ENCODE measurements at places on chromosomes 7 and 10.

- no peak for DNase-seq
Measured at GRCh38 chr7:143256932-143257331, 6.3 kb upstream of the GSTK1 start.

DNA sequence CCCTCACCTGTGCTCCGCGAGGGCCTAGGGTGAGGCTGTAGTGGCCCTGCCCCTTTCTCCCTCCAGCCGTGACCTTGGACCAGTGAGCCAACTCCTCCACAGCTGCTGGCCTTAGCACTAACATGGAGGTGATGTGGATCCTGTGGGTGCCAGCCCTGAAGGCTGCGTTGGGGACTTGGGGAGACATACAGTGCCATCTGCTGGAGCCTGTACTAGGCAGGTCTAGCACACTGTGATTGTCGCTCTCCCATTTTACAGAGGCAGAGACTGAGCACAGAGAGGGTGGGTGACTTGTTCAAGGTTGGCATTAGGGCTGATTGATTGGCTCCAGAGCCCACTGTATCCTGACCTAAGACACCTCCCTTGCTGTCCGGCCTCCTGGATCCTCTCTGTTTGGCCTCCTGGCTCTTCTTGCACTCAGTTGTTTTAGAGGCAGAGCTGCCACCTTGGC lies 37.6 kb downstream of the PRF1 start:
- no peak for DNase-seq

- no peak for DNase-seq
Measured at GRCh38 chr10:33421789-33422462, 87.5 kb upstream of the NRP1 start.

- DNase-seq: no peak
Measured at GRCh38 chr7:106668861-106669524, 8.0 kb upstream of the CCDC71L start.

DNA sequence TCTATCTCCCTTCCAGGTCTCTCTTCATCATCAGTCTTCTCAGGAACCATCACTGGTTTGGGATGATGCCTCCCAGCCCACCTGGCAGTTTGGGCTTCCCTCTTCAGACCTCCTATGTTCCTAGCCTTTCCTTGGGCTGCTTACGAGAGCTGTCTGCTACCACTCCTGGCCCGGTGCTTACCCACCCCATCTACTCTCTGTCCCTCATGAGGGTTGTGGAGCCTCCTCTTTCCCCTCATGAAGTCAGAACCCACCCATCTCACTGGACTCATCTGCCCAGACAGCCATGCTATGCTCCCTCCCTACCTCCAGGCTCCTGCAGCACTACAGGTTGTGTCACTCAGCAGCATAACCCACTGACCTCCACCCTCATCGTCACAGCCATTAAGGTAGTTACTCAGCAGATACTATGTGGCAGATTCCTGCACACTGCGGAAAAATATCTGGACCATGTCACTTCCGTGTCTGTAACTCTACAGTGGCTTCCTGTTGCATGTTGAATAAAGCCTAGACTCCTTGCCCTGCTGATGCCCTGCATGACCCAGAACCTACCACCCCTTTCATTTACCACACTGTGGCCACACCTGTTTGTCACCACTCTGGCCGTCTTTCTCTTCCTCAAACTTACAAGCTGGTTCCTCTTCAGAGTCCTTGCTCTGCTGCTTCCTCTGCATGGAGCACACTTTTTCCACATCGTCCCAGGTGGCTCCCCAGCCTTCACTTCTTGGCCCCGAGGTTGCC lies 2.0 kb downstream of the DBNL start:
- no peak for DNase-seq

DNA sequence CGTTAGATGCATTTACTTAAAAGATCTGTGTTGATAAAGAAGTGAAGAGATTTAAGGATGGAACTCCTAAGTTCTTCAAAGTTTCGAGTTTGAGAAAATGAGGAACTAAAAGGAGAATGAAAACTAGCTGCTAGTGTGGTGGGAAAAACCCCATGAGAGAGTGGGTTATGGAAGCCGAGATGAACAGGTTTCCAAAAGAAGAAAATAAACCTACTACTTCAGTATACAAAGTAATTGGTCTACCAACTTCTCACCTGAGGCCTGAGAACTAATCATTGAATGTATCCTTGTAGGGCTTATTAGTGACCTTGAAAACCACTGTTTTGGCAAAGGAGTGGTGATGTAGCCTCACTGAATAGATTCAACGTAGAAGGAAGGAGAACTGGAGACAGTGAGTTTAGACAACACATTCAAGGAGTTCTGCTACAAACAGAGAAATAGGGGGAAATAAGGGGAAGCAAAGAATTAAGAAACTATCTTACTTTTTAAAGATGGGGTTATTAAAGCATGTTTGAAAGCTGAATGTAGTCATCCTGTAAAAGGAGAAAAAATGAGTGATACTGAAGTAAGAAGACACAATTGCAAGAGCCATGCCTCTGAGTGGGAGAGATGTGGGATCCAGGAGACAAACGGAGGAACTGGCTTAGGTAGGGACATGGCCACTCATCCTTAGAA lies 50.8 kb downstream of the CH25H start:
- DNase-seq: no peak

GRCh38 chr10:8316284-8316683 lies 261.8 kb downstream of the GATA3 start:
- DNase-seq: no peak

DNA sequence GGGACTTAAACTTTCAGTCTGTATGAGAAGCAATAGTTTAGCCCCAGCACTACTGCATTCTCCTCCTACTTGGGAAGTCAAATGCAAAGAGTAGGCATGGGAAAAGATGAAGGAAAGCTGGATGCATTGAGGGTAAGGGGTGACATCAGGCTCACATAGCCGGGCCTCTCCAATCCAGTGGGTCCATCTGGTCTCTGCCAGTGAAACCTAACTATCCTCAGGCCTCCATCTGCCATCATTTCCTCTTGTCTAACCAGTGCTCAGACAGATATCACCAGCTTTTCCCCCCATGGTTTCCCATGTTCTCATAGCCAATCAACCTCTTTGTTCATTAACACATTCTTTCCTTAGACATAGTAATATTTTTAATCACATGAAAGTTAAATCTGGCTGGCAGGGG lies 118.3 kb downstream of the DGKI start:
- DNase-seq: no peak

DNA sequence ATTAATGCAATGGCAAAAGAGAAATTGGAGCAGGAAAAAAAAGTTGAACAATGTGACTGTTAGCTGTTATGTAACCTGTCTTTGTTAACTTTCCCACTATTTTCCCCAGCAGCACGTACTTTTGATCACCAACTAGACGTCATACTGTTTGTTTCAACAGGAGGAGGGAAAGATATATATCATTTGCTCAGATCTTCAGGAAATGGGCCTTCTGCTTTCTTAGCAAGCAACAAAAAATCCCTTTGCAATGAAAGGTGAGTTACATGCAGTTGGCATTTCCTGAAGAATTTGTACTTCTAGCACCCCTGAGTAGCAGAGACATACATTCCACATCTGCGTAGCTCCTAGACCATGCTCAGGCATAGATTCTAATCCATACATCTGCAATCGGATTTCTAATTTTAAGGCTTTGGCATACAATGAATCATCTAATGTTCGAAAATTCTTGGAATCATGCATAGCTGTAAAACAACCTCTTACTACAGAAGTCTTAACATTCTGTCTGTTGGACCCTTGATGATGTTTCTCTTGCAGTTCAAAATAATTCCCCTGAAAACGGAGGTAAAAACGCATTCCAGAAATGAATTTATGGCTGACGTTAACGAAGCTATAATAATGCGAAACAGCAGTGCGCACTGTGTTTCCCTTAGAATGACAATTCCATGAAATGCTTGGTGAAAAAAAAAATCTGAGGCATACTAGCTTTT lies 286.9 kb upstream of the MGMT start:
- no peak for DNase-seq

DNA sequence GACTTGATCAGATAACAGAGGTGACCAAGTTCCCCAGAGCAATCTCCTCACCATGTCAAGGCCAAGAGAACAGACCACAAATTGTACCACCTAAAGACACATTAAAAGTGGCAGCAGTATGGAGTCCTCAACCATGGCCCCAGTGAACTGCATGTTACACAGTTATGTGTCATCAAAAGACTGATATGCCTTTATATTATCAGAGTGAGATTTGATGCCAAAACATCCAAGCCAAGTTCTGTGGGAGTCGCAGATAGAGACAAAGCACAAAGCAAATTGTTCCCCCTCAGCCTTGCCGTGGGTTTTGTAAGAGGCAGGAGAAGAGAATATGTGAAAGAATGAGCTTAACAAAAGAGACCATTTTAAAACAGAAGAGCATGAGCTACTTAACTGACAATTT lies 39.2 kb upstream of the TES start:
- DNase-seq: no peak

- DNase-seq: no peak
Measured at GRCh38 chr7:85215098-85215497, 28.2 kb upstream of the SEMA3D start.

Measured in NCI-H526 treated with DMSO at 0.1 percent for 48 hours (cell line).